SHP77 (cell line): ENCODE measurements at places on chromosomes 1 and 21.

- peak; percentile 78 for DNase-seq
Observed at GRCh38 chr1:29450591-29450990, 214.3 kb downstream of the PTPRU start.

DNA sequence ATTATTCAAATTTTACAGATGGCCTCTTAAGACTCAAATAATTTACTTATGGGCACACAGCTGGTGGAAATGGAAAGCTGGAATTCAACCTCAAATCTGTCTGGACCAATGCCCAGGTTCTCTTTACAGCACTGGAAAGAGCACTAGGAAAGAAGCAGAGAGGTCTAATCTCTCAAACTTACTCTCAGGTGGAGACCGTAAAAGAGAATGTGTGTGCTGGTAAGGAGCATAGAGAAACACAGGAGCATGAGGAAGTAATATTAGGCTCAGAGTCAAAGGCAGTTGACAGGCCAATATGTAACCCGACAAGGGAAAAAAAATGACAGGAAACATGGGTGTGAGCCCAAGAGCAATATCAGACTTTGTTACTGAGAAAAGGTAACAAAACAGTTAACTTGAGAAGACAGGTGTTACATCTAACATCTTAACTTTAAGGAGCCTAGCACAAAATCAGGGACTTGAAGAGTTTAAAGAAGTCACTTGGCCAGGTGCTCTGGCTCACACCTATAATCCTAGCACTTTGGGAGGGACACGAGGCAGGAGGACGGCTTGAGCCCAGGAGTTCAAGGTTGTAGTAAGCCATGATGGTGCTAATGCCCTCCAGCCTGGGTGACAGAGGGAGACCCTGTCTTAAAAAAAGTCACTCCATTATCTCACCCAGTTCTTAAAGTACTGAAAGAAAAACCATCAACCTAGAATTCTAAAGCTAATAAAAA lies 20.7 kb downstream of the PPP1R15B start:
- no peak for DNase-seq

- DNase-seq, result no peak
Observed at GRCh38 chr1:234488054-234489006, 9.4 kb upstream of the TARBP1 start.

- DNase-seq, result peak; percentile 31
Observed at GRCh38 chr1:183227422-183228346, 41.6 kb downstream of the LAMC2 start.

- no peak for DNase-seq
Observed at GRCh38 chr1:178961331-178961730, 64.4 kb upstream of the FAM20B start.
